ENCODE measurements at places on chromosomes 2 and 18.

DNA sequence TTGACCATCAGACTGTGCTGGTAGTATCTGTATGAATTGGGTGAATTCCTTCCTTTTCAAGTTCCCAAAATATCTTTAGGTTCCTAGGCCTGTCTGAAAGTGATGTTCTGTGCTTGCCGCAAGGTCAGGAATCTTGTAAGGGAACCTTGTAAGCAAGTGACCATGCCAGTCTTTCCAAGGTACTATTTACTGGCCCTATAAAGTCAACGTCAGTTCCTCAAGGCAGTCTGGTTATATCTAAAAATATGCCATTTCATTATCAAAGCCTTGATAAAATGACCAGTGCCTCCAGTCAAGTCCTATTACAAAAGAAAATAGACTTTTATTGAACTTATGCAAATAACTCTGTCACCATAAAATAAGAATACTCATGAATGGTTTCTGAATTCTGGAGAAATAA is 88.4 kb upstream of the TPO start:
- DNase-seq = no peak

GRCh38 chr2:56199492-56199891 is 15.7 kb downstream of the CCDC85A start:
- peak; percentile 64 for DNase-seq

GRCh38 chr2:185279999-185280398 is 458.6 kb upstream of the FSIP2 start:
- peak; percentile 13 for DNase-seq

DNA sequence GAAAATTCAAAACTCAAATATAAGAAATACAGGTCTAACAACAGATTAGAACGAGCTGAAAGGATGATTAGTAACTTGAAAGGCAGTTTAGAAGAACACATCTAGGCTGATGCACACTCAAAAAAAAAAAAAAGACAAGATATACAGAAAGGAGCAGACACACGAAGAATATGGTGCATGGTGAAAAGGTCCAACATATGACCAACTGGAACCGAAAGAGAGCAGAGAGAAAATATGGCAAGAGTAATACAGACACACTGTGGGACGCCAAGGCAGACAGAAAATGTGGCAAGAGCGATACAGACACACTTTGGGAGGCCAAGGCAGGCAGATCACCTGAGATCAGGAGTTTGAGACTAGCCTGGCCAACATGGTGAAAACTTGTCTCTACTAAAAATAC is 39.8 kb downstream of the NDUFA10 start:
- no peak for DNase-seq

GRCh38 chr18:213505-213904 is 54.3 kb downstream of the THOC1 start:
- DNase-seq = no peak

DNA sequence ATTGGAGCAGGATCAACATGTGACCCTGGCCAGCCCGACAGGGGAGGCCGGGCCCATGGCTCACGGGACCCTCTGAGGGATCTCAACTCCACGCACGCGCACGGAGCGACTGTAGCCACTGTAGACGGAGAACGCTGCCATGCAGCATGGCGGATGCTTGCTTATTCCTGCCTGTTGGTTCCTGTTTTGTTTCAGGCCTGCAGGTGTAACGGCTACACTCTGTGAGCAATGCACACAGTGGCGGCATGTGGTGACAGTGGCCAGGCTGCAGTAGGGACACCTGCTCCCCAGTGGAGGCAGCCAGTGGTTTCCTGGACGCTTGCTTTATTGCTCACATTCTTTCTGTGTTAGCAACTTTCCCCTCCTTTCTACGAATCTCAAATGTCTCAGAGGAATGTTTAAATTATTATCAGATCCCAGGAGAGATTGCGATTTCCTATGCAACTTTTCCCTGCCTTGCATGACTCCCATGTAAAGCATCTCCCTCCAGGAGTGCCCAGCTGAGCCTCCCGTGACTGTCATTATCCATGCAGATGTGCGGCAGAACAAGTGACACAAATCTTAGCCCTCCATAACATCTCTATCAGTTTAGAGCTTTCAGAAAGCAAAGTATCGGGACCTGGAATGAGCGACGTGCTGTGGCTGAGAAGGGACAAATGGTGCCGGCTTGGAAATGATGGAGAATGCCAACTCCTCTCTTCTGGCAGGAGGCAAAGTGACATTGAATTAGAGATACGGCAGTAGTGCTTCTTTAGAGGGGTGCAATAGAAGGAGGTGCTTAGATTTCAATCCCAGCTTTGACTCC is 209.7 kb downstream of the ASB1 start:
- no peak for DNase-seq
